ENCODE measurements at places on chromosomes 6 and 20. TPM values are rescaled to one million over a fixed set of nuclear protein-coding genes. Genes with fewer than 3 reads are reported as not detected.

DNA sequence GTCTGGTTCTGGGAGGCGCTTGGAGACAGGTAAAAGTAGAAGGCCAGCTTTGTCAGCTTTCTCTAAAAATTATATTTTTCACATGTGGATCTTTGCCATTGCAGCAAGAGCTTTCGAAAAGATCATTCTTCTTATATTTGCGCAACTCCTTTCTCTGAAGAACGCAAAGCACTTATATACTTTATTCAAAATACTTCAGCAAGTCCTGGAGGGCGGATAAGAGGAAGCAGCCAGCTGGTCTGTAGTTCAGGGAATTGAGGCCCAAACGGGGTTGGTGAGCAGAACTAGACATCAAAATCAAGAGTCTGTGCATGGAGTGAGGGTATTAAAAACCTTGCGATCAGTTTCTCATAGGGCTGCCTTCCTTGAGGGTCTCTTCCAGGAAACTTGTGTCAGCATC lies 182.3 kb downstream of the DTNBP1 start:
- H3K4me1 ChIP-seq: peaks cover 93% of the 10 kb centered on the region
- H3K27me3 ChIP-seq: no peaks in the 10 kb centered on the region
- DNase-seq: no peak
- H3K36me3 ChIP-seq: peaks cover 3% of the 10 kb centered on the region

The NRSN2 gene
- 23.3 TPM for total RNA-seq

The PAQR8 gene
- total RNA-seq: 12.5 TPM

The ZKSCAN3 gene
- 8.4 TPM for total RNA-seq

The CEP43 gene
- total RNA-seq: 25.1 TPM

The CRYBG1 gene
- total RNA-seq: 9.1 TPM

DNA sequence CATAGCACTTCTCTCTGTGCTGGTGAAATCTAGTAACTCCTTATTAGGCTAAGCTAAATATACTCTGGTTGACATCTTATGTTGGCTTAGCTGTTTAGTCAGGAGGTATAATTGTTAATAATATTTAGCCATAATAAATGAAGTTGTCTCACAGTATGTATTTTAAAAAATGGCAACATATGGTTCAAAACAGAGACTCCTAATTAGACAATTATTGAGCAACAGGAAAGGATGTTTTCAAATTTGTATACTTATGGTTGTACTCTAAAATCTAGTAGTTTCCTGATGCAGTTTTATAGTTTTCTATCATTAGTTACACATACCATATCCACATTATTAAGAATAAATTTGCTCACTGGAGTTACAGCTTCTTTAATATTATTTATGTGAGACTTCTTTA lies 150.2 kb downstream of the BCKDHB start:
- no peaks in the 10 kb centered on the region for H3K27me3 ChIP-seq
- no peaks in the 10 kb centered on the region for H3K4me1 ChIP-seq
- no peak overlapping the region for H3K4me3 ChIP-seq

- H3K36me3 ChIP-seq: peaks cover 14% of the 10 kb centered on the region
- peaks cover 56% of the 10 kb centered on the region for H3K4me1 ChIP-seq
- H3K4me3 ChIP-seq: peak overlapping the region; percentile 73
Observed at GRCh38 chr20:653590-654416, 803 bp upstream of the SRXN1 start.

DNA sequence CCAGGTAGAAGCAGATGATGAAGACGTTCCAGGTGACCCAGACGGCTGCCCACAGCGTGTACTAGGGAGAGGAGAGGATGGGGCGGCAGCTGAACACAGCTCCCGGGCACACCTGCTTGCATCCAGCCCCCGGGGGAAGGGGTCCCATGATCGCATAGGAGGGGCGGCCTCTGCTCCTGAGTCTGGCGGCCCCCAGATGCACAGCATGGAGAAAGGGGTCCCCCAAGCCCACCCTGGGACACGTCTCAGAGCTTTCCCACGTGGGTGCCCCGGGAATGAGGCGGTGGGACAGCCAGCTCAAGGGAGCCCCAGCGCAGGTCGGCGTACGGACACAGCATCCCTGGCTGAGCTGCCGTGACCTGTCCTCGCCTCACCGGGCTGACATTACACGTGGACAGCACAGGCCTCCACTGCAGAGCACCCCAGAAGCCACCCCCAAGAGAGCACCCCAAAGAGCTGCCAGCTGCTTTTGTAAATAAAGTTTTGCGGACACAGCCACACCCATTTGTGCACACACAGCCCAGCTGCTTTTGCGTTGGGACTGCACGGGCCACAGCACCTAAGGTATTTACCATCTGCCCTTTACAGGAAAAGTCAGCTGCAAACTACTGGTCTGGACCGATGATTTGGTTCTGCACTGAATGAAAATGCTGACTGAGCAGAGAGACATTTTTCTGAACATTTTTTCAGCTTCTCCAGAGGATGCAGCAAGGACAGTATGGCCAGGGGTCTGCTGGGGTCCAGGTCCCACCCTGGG lies 5.2 kb downstream of the NKAIN4 start:
- H3K27me3 ChIP-seq: peaks cover 25% of the 10 kb centered on the region
- H3K27ac ChIP-seq: peak overlapping the region; percentile 66
- no peaks in the 10 kb centered on the region for H3K36me3 ChIP-seq
- peaks cover 10% of the 10 kb centered on the region for H3K4me1 ChIP-seq
- no peak for DNase-seq

DNA sequence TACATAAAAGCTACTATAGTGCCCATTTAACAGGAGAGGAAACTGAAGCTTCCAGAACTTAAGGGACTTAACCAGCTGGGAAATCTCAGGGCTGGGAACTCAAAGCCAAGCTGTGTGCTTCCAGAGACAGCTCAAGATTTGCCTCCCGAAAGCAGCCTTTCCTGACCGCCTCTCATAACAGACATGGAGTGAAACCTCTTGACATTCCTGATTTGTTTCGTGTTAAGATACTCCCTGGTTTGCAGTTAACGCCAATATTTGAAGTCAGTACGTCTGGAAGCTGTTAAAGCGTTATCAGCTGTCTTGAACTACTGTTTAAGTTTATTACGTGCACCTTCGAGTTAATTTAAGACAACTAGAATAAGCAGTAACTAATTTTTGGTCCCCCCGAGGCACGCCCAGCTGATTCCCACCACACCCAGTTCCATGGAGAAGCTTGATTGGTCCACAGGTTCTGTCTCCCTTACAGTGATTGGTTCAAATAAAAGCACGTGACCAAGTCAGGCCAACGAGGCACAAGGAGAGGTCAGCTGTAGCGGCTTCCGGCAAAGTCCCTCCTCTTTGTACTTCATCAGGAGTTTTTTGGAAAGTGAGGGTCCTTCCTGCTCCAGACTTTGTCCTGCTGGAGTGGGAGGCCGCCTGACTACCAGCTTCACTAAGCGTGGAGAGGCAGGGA lies 8.9 kb upstream of the TCP11 start:
- H3K4me3 ChIP-seq: no peak overlapping the region
- peaks cover 59% of the 10 kb centered on the region for H3K27me3 ChIP-seq
- peaks cover 30% of the 10 kb centered on the region for H3K4me1 ChIP-seq
- DNase-seq: no peak

DNA sequence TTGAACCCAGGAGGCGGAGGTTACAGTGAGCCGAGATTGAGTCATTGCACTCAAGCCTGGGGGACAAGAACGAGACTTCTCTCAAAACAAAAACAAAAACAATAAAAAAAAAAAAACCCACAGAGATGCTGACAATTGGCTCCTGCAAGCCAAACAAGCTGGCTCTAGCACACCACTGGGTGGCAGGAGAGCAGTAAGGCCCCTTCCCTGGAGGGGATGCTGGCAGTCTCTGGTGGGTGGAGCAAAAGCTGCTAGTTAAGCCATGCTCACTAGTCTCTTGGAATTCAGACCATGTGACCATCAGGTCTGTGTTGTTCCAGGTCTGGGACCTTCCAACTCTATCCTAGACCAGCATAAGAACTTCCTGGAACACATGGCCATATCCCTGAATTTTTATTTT lies 18.9 kb upstream of the DSN1 start:
- H3K27ac ChIP-seq: no peak overlapping the region
- H3K4me1 ChIP-seq: no peaks in the 10 kb centered on the region

DNA sequence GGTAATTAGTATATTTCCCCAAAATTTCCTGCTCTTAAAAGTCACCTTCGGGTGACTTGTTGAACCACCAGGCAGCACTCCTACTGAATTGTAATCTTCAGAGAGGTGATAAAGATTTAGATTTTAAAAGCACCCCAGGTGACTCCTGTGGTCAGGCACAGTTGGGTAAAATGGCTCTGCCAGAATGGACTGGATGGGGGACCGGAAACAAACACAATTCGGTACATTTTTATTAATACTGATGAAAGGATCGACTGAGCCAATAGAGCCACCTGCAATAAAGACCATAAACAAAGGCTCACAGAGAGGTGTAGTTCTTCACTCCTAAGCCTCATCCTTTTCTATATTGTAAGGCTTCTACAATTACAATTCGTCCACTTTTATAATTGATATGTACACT lies 19.6 kb upstream of the FAM83C start:
- H3K36me3 ChIP-seq: peaks cover 7% of the 10 kb centered on the region
- H3K27me3 ChIP-seq: no peaks in the 10 kb centered on the region
- H3K27ac ChIP-seq: peak overlapping the region; percentile 35
- DNase-seq: no peak

The BCL2L1 gene
- total RNA-seq: 52.9 TPM

- no peaks in the 10 kb centered on the region for H3K27me3 ChIP-seq
- no peak overlapping the region for H3K27ac ChIP-seq
- no peaks in the 10 kb centered on the region for H3K36me3 ChIP-seq
Observed at GRCh38 chr20:42378826-42379225, 760.6 kb upstream of the CHD6 start.

The TREM1 gene
- not detected for total RNA-seq

The NMBR gene
- total RNA-seq: not detected

DNA sequence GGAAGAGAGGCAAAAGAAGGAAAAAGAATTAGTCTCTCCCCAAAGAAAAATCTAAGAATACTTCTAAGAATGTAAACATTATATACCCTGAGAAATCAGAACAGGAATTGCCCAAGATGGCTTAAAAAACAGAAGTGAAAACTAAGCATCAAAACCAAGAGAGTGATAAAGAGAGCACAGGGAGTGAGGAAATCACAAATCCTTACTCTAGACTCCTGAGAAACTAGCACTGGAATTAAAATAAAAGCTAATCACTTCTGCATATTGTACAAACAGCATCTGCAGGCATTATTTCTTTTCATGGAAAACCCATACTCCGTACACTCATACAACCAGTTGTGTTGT lies 285.7 kb downstream of the BTBD9 start:
- H3K4me3 ChIP-seq: no peak overlapping the region
- no peak overlapping the region for H3K27ac ChIP-seq
- H3K4me1 ChIP-seq: peaks cover 13% of the 10 kb centered on the region
- H3K36me3 ChIP-seq: no peaks in the 10 kb centered on the region
- no peaks in the 10 kb centered on the region for H3K27me3 ChIP-seq
- no peak for DNase-seq

GRCh38 chr6:132320007-132320406 lies 81.3 kb downstream of the MOXD1 start:
- H3K4me3 ChIP-seq: no peak overlapping the region
- no peaks in the 10 kb centered on the region for H3K4me1 ChIP-seq
- peaks cover 6% of the 10 kb centered on the region for H3K36me3 ChIP-seq
- no peaks in the 10 kb centered on the region for H3K27me3 ChIP-seq

The PPP1R14C gene
- 1.1 TPM for total RNA-seq

DNA sequence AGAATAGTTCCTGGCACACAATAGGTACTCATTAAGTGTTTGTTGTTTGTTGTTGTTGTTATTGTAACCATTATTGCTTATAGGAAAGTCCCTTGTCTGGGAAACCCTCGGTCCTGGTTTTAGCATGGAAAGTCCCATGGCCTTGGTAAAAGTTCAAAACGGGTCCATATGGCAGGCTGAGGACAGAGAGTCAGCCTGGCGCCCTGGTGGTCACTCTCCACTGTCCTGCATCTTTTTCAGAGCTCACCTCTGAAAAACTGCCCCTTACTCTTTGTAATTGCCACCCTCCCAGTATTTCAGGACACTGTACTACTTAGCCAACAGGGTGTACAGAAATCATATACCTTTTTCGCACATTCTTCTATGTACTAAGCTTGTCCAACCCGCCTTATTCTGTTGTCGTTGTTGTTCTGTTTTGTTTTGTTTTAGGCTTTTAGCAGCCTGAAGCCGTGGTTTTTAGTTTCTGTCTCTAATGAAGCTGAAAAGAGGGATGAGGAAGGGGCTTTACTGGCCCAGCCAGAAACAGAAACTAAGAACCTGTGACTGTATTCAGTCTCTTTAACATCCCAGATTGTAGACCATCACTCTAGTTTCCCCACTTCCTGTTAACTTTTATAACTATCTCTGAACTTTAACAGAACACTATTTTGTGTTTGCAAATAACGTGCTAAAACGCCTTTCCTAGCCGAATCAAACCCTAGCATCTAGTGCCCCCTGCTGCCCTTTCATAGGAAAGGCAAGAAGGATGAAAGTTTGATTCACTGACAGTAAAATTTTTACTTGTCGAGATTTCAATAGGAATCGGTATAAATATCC lies 7.6 kb upstream of the TMEM14A start:
- peak; percentile 42 for DNase-seq
- H3K4me1 ChIP-seq: no peaks in the 10 kb centered on the region
- H3K27me3 ChIP-seq: peaks cover 3% of the 10 kb centered on the region
- peaks cover 13% of the 10 kb centered on the region for H3K36me3 ChIP-seq

The IL17F gene
- total RNA-seq: not detected

The NKX2-4 gene
- 0.11 TPM for total RNA-seq

DNA sequence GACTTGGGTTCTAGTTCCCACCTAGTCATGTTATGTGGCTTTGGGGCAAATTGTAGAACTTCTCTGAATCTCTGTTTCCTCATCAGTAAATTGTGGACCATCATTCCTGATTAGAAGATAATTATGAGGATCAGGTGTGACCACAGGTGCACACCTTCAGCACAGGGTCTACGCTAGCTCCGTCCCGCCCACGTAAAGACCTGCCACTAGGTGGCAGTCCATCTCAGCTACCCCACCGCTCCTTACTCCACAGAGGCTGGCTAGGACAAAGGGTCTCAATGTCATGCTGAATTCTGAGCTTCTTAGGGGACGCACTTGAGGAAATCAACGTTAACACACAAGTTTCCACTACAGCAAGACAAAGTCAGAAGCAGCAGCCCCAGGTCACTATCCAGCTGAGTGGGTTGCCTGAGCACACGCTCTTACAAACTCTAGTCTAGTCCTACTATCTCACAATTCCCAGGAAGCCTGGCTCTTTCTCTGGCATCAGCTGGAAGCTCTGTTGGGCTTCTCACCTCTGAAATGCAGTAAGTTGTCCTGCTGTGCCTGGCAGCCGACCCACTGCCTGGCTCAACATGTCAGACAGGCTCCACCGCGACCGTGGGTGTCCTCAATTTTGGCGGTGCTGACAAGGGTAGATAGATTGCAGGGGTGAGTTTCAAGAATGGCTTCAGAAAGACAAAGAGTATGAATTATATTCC lies 2.0 kb upstream of the PLCG1 start:
- H3K27ac ChIP-seq: peak overlapping the region; percentile 20
- H3K4me1 ChIP-seq: peaks cover 34% of the 10 kb centered on the region
- H3K27me3 ChIP-seq: peaks cover 13% of the 10 kb centered on the region
- peak; percentile 73 for DNase-seq
